Activated CD4-positive, alpha-beta T cell treated with anti-CD3 and anti-CD28 coated beads, Interleukin-2, amount 10 ng/mL, durations not matched to agents 7 days and 5 days (primary cell): ENCODE measurements at places on chromosomes 4 and X.

- DNase-seq: no peak
Observed at GRCh38 chr4:83758285-83758684, 222.4 kb downstream of the GPAT3 start.

DNA sequence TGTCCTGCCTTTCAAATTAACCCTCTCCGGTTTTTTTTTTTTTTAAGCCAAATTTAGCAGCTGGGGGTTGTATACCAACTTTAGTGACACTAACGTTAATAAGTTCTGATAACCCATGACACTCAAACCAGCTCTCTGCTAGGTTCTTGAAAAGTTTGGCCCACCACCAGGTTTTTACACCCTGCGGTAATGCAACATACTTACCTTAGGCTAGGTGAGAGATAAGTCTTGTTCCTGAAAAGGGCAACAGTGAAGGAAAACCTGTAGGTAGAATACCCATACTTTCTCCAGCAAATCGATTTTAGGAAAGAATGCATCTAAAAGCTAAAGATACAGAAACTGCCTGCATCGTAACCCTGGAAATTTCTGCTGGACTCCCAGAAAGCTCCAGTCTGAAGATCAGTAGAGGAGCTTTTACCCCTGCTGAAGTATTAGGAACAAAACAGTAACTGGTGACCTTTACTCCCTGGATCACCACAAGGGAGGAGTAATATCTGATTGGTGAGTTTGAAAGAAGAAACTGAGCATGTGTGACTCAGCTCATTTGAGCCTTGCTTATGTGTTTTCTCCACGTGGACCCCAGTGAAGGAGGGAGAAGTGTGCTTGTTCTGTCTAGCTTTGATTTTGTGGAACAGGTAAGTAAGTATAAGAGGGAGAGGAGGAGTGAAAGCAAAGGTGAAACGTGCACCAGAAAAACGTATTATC is 34.4 kb upstream of the COX18 start:
- DNase-seq: no peak

GRCh38 chr4:141772838-141773237 is 136.5 kb downstream of the IL15 start:
- DNase-seq: no peak

- DNase-seq: no peak
Observed at GRCh38 chr4:15147714-15148113, 145.4 kb downstream of the CPEB2 start.
